NCI-H510A treated with DMSO at 0.1 percent for 48 hours (cell line): ENCODE measurements at places on chromosomes 11 and 22.
A peak's percentile ranks its signal among the peaks of the same experiment; 100 is the strongest.

- DNase-seq: no peak
These were observed 89.2 kb upstream of the NCAM1 start for GRCh38 chr11:112871909-112872500.

- DNase-seq: no peak
These were observed 19.4 kb upstream of the CCDC81 start for GRCh38 chr11:86355256-86355655.

GRCh38 chr22:35175392-35175791, 81.9 kb upstream of the HMGXB4 start:
- no peak for DNase-seq

DNA sequence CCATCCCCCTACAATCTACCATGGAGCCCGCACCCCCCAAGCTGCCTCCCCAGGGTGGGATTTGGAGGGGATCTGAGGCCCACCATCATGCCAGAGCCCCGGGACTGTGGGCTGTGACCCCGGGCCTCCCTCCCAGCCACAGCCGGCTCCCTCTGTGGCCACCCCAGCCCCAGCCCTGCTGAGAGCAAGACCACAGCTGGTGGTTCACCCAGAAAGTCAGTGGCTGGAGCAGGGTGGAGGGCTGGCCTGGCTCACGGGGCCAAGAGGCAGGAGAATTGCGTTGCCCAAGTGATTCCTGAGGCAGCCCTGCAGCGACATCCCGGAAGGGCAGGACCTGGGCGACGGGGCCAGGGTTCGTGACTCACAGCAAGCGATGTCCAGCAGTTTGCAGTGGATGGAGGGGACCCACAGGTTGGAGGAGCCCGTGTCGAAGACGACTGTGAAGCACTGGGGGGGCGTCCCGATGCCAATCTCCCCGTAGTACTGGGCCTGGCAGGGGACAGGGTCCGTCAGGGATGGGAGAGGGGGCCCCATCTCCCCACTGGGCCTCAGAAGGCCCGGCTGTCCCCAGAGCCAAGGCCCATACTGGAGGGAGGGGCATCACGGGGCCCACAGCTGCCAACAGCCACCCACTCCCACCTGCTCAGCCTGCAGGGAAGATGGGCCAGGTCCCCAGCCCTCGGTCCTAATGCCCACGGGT, 4.4 kb downstream of the CTSD start:
- DNase-seq: no peak

GRCh38 chr11:77126861-77127234, 1.2 kb upstream of the MYO7A start:
- peak; percentile 48 for DNase-seq

DNA sequence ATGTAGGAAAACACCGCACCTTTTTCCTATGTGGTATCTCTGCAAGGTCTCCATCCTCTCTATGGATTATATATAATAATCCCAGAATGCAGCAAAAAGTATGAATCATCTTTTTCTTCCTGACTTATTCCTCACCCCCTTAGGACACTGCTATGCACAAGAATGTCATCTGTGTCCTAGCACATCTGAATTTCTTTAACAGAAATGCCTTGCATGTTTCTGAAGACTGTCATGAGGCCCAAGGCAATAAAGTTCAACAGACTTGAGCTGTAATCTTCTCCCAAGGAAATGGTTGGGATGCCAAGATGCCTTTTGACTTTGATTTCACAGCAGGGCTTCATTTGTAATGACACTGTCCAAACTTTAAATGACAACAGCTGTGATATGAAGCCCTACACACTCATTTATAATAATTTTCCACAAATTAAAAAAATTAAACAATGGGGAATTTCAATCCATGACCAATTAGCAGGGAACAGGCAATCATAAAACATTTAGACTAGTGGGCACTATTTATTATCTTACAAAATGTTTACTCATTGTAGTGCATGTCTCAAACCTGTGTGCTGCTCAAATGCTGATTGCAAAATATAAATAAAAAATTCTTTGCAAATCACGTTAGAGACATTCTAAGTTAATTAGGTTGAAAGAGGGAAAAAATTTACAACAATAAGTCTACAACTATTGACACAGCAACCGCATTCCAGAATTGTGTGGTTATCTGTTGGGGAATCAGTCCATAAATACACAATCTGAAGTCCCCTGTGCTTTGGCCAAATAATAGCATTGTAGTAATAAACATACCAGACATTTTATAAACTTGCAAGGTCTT, 242.3 kb downstream of the SWAP70 start:
- no peak for DNase-seq

- no peak for DNase-seq
These were observed 47.8 kb downstream of the NTM start for GRCh38 chr11:131418189-131418588.

DNA sequence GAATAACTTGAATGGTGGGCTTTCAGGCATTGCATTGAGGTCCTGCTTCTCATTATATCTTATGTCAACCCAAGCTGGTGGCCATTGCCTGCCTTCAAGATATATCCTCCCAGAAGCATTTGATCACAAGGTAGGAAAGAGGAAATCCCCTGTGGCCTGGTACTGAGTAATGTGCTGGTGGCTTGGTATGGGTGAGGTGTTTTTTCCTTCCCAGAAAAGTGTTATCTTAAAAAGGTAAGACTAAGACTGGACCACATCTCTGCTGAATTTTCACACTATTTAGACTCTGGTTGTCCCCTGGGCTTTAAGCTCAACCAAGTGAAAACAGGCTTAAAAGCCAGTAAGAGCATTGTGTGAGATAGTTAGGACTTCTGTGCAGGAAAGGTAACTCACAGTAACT, 3.7 kb downstream of the INSC start:
- DNase-seq: no peak

GRCh38 chr11:64790205-64791095, 12.1 kb upstream of the SF1 start:
- DNase-seq: no peak

GRCh38 chr11:2892967-2893528, 7.5 kb upstream of the CDKN1C start:
- DNase-seq: no peak

DNA sequence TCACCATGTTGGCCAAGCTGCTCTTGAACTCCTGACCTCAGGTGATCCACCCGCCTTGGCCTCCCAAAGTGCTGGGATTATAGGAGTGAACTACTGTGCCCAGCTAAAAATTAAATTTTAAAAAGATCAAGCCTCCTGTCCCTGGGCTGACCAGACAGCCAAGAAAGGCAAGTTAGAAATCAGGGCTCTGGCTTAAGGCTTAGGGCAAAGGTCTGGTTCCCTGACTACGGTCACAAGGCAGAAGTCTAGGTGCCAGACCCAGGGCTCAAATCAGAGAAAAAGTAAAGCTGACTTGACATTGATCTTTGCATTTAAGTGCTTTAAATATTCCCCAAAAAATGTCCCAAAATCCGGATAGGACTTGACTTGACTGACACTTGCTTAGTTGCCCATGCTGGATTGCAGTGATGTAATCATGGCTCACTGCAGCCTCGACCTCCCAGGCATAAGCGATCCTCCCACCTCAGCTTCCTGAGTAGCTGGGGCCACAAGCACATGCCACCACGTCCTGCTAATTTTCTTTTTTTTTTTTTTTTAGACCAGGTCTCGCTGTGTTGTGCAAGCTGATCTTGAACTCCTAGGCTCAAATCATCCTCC, 17.3 kb upstream of the CRKL start:
- DNase-seq: no peak

DNA sequence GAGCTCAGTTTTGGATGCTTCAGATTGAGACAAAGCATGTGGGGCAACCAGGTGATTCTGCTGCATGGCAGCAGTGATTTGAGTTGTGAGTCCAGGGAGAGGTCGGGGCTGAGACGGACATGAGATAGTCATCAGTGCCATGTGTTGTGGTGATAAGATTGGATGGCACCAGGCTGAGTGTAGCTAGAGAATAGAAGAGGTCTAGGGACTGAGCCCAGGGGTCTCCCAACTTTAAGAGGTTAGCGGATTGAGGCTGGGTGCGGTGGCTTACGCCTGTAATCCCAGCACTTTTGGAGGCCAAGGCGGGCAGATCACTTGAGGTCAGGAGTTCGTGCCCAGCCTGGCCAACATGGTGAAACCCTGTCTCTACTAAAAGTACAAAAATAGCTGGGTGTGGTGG, 6.3 kb upstream of the CTSD start:
- DNase-seq: no peak

GRCh38 chr11:57349491-57350274, 11.5 kb downstream of the P2RX3 start:
- DNase-seq: peak; percentile 44

DNA sequence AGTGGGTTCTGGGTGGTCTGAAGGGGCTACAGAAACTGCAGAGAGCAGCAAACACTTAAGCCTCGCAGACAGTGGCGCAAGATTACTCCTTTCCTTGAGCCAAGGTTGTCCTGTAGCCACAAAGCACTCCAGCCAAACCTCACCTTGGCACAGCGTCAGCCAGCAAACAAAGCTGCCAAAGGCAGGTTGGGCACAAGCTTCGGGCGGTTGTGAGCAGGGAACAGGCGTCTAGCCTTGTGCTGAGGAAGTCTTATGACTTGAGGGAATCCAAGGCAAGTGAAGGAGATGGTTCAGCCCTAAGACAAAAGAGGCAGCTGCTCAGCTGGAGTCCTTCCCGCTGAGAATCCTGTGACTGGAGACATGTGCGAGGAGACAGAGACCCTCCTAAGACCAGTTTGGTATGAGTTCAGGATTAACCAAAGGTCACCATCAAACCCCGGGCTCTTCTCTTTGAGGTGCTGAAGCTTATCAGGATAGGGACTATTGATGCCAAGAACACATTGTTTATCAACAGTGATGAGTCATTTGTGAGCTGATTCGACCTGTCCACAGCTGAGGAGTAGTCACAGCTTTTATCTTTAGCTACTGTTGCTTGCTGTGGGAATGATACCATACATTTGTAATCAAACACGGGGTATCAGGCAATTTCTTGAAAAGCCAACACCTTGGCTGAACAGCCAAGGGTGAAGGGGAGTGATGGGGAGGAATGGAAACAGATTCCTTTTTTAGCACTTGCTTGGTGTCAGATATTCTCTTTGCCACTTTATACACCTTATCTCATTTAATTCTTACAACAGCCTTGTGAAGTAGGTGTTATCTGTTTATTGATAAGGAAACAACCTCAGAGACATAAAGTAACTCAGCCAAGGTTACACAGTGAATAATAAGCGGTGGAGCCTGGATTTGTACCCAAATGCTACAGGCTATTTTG, 4.6 kb downstream of the ADM start:
- DNase-seq: no peak

- no peak for DNase-seq
These were observed 43.0 kb downstream of the OSBPL5 start for GRCh38 chr11:3121931-3122774.

GRCh38 chr11:33880979-33881378, 10.9 kb downstream of the LMO2 start:
- no peak for DNase-seq

DNA sequence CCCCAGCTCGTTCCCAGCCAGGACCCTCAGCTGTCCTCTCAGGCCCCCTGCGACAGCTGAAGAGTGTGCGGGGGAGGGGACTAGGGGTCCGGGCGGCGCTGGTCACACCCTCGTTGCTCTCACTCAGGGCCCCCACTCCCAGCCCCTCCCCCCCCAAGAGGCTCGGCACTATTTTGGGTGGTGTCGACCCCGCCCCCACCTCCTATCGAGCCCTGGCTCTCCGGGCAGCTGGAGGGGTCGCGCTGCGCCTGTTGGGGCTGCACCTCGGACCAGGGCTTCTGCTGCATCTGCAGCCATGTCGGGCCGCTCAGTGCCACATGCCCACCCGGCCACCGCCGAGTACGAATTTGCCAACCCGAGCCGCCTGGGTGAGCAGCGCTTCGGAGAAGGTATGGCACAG, at the start of gene HSPB2:
Gene HSPB2, plus strand, starts transcription at position 200 of the 400 bp plus-strand sequence. Its CDS starts 96 bp downstream, at position 296.
- no peak for DNase-seq

- DNase-seq: peak; percentile 2
These were observed 60.7 kb downstream of the TTC17 start for GRCh38 chr11:43419460-43419859.
